Esophagus mucosa (tissue), 1 donor: ENCODE measurements at places on chromosomes 6 and 20. TPM values are rescaled to one million over a fixed set of nuclear protein-coding genes. Genes with fewer than 3 reads are reported as not detected.

Gene ENPP4
- total RNA-seq: 0.80 TPM

Gene IMPG1
- total RNA-seq: not detected

Gene MYO6
- 37.4 TPM for total RNA-seq

Gene USP49
- total RNA-seq: 1.5 TPM

DNA sequence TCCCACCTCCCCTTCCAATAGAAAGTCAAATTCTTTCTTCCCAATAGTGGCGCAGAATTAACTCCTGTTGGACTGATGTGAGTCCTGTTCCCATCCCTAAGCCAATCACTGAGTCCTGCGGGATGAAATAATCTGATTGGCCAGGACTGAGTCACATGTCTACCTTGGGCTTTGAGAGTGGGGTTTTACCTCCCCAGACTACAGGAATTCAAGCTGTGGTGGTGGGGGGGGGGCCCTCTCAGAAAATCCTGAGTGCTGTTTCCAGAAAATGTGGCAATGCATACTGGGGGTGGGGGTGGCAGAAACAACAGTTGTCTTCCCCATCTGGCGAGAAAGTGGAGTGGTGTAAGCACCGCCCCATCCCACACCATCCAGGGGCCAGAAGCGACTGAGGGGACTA is 65.7 kb downstream of the CTCFL start:
- ATAC-seq: no peak

DNA sequence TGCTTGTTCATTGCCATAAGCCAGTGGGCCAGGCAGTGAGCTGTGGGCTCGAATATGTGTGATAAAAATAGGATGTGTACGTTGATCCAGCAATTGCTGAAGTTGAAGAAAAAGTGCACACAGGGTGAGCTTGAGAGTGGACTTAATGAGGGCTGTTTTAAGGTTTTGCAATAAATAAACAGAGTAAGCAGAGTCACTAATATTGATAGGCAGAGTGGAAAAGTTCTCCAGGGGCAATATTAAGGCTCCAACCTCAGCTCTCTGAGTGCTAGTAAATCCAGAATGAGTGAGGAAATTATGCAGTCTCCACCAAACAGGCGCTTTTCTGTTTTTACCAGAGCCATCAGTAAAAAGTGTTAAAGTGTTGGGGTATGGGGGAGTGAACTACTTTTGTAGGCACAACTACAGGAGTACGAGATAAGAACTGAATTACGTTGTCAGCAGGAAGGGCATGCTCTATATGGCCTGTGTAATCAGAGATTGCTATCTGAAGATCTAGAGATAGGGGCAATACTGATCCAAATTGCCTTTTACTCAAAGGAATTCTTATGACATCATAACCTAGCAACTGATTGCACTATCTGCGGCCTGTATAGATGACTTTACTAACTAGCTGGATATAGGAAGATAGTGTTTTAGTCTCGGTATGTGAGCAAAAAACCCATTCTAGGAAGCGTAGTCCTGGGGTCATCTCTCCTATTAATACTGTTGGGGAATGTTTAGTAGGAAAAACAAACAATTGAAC is 7.6 kb upstream of the TBC1D20 start:
- no peak for ATAC-seq

DNA sequence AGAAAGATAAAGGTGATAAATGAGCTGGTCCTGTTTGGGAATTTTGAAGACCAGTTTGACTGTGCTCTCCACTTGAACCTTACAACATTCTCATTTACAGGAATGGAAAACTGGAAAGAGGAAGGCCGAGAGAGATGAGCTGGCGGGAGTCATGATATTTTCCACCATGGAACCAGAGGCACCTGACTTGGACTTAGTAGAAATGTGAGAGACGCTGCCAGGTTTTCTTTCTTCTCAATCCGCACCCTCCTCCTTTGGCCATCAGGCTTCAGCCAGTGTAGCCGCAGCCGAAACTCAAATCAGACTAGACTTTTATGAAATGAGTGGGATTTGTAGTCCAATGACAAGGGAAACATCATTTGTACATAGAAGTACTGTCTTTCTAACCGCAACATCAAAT is 54.7 kb upstream of the SYNJ2 start:
- no peak for ATAC-seq

GRCh38 chr6:17986656-17987446 is 584 bp downstream of the KIF13A start:
- peak; percentile 30 for ATAC-seq

DNA sequence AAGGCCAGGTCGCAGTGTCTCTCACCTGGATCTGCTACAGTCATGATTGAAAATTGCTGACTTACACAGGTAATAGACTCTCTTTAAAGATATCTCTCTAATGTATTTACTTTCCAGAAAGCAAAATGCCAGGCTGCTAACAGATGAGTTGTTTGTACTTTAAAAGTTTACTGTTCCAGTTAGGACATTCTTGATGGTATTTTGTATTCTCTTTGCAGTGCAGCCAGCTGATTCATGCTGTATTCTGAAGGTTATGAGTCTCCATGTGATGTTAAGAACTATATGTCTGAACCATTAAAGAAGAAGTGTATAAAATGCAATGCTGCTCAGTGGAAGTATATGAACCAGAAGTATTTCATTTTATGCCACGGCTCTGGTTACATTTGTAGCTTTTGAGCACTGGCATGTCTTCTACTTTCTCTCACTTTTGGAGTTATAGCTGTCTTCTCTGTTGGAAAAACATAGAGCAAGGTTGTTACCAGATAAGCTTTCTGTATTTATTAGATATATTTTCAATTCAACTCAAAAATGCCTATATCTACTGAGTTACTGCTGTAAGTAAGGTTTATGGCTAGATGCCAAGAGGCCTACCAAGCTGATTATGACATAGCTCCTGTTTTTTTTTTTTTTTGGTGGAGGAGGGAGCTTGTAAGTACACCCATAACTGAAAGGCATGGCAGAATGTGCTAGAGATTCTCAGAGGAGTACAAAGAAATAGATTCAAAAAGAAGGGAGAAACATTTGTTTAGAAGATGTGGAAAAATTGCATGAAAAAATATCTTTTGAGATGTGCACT is 130.5 kb upstream of the MAN1A1 start:
- no peak for ATAC-seq
